ENCODE measurements at places on chromosomes 1 and 21.

DNA sequence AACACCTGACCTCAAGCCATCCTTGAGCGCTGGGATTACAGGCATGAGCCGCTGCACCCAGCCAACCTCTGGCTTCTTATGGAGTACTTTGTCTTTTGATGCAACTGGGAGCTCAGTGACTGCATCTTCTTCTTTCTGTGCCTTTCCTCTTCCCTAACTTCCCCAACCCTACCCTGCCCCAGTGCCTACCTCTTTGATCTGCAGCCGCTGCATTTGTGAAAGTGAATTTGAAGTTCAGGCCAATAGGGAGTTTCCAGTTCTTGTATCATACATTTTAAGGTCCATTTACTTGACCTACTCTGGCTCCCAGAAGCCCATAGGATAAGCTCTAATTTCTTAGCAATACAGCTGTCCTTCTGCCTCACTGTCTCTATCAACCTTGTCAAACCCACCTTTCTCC, 52.2 kb downstream of the KCNC4 start:
- H3K27ac ChIP-seq, result no peak overlapping the region
- peaks cover 11% of the 10 kb centered on the region for H3K27me3 ChIP-seq
- H3K36me3 ChIP-seq, result no peaks in the 10 kb centered on the region
- no peaks in the 10 kb centered on the region for H3K4me1 ChIP-seq

DNA sequence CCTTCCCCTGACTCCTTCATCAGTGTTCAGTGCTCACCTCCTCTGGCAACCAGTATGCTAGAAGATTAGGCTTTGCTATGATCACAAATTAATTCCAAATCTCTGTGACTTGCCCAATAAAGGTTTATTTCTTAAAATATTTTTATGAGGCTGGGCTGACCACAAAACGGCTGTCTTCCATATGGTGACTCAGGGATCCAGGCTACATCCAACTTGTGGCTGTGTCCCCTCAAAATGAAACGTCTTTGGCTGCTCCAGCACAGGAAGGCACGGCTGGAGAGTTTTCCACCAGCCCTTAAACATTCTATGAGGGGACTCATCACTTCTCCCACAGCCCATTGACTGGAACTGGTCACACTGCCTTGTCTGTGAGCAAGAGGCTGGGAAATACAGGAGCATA, 131.5 kb downstream of the HUNK start:
- DNase-seq, result no peak
- H3K27me3 ChIP-seq, result no peaks in the 10 kb centered on the region
- H3K4me3 ChIP-seq, result no peak overlapping the region
- H3K27ac ChIP-seq, result no peak overlapping the region

DNA sequence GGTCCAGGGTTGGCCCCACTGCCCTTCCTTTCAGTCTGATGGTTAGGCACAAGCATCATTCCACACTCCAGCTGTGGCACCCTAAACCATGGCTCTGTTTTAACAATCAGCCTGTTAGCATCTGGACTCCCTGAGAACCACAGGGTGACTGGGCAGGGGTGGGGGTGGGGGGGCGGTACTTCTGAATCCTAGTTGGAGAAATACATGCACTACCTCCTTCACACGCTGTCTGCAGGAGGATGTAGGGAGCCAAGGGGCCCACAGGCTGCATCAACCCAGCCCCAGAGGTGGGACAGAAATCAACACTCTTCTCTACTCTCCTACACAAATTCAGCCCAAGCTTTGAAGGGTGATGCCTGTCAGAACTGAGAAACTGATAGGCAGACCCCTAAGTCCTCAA, 23.8 kb downstream of the DDX20 start:
- no peak overlapping the region for H3K4me3 ChIP-seq
- H3K36me3 ChIP-seq, result no peaks in the 10 kb centered on the region
- peaks cover 14% of the 10 kb centered on the region for H3K27me3 ChIP-seq
- H3K4me1 ChIP-seq, result no peaks in the 10 kb centered on the region

- H3K4me3 ChIP-seq, result no peak overlapping the region
- DNase-seq, result no peak
- H3K36me3 ChIP-seq, result no peaks in the 10 kb centered on the region
These were observed 16.7 kb downstream of the RGS4 start for GRCh38 chr1:163085904-163086268.

- H3K36me3 ChIP-seq, result no peaks in the 10 kb centered on the region
- no peaks in the 10 kb centered on the region for H3K27me3 ChIP-seq
- no peak overlapping the region for H3K27ac ChIP-seq
- H3K4me3 ChIP-seq, result no peak overlapping the region
- DNase-seq, result no peak
These were observed 53.8 kb downstream of the PTGS2 start for GRCh38 chr1:186626356-186626932.

DNA sequence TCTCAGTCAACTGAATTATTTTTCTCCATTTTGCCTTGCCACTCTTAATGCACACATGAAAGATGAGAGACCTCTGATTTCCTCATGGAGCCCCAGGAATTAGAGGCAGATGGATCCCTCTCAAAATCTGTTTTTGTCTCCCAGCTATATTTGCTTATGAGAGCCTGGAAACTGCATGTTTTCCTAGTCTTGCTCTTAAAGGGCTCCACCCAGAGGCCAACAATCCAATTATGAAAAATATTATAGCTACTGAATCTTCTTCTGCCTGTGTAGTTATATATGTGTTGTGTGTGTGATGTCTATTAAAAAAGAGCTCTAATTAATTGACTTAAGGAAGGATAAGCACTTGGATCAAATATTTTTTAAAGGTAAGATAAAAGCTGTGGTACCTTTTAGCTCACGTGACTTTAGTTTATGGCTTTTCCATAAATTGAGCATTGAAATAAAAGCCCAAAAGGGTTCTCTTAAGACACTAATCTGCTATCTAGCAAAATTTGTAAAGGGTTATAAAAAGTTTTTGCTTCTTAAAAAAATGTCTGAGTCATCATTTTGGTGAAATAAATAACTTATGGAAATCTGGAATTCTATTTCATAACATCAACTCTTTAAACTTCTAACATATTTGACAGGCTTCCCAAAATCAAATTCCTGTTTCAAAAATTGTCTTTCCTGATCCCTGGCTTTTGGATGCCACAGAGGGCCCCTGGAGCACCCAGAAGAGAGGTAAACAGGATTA, 31.2 kb upstream of the TSPEAR start:
- no peaks in the 10 kb centered on the region for H3K4me1 ChIP-seq
- no peaks in the 10 kb centered on the region for H3K27me3 ChIP-seq
- H3K36me3 ChIP-seq, result no peaks in the 10 kb centered on the region
- no peak overlapping the region for H3K27ac ChIP-seq

GRCh38 chr1:9418851-9419250, 120.4 kb upstream of the SLC25A33 start:
- no peak overlapping the region for H3K4me3 ChIP-seq
- no peak overlapping the region for H3K27ac ChIP-seq
- no peak for DNase-seq
- peaks cover under 1% of the 10 kb centered on the region for H3K4me1 ChIP-seq
- no peaks in the 10 kb centered on the region for H3K36me3 ChIP-seq
- H3K27me3 ChIP-seq, result no peaks in the 10 kb centered on the region

DNA sequence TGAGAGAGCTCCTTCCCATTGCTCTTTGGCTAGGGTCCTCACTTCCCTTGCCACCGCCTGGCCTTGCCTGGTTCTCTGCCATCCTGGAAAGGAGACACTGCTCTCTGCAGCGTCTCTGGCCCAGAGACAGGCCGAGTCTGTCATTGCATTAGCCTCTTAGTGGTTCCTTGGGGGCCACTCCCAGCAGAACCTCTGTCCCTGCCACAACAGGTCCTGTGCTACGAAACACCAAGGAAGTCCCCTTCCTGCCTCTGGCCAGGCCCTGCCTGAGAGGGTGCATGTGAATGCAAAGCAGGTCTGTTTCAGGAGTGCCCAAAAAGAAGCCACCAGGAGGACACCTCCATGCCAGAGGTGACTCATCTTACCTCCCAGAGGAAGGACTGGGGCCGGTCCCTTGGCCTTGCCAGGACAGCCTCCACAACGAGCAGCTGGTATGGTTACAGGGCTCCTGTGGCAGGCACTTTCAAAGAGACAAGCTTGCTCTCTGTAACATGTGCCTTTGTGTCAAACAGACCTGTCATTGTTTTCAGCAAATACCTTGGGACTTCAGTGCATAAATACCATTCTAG, 59.6 kb downstream of the VPS26C start:
- H3K27me3 ChIP-seq, result no peaks in the 10 kb centered on the region
- no peak for DNase-seq
- H3K27ac ChIP-seq, result no peak overlapping the region
- no peaks in the 10 kb centered on the region for H3K4me1 ChIP-seq

GRCh38 chr1:99236756-99237155, 27.5 kb upstream of the PLPPR4 start:
- H3K36me3 ChIP-seq, result no peaks in the 10 kb centered on the region
- H3K27me3 ChIP-seq, result no peaks in the 10 kb centered on the region
- no peak overlapping the region for H3K4me3 ChIP-seq
- DNase-seq, result no peak
- no peaks in the 10 kb centered on the region for H3K4me1 ChIP-seq

DNA sequence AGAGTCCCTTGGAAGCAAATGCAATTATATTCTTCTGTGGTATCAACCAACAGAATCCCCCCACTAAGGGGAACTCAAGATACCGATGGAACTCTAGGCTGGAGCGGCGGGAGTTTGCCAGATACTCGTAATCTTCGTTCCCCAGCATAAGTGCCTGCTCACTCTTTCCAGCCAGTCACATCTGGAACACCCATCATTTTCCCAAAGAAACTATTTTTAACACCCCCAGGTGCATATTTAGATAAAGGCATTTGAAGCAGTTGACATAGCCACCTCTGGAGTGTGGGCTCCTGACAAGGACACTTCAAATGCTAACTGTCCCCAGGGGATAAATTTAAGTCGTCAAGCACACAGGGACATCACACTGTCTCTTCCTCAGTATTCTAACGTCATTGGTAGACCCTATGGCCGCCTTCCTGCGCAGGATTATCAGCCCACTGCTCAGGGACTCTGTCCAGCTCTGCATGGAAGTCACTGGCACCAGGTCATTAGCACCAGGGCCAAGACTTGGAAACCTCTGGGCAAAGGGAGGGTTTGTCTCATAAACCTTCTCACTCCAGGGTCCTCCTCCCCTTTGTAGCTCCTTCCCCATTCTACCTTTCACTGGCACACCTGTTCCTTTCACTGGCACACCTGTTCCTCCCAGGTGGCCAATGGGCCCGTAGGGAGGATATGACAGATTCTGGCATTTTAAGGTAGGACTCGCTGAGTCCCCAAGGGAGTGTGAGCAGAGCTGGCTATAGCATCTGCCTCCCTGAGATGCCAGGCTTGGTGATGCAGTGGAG, 48.8 kb downstream of the H3-3A start:
- no peak for DNase-seq
- H3K4me1 ChIP-seq, result peaks cover 11% of the 10 kb centered on the region
- H3K36me3 ChIP-seq, result no peaks in the 10 kb centered on the region
- H3K4me3 ChIP-seq, result peak overlapping the region; percentile 58

- no peaks in the 10 kb centered on the region for H3K4me1 ChIP-seq
- no peaks in the 10 kb centered on the region for H3K27me3 ChIP-seq
- no peak overlapping the region for H3K4me3 ChIP-seq
- no peak for DNase-seq
These were observed 75.5 kb upstream of the LRRC53 start for GRCh38 chr1:74587888-74588287.

GRCh38 chr21:33397717-33398116, 5.5 kb upstream of the IFNGR2 start:
- no peaks in the 10 kb centered on the region for H3K4me1 ChIP-seq
- DNase-seq, result no peak
- H3K4me3 ChIP-seq, result no peak overlapping the region
- H3K27ac ChIP-seq, result no peak overlapping the region

- H3K36me3 ChIP-seq, result no peaks in the 10 kb centered on the region
- H3K4me1 ChIP-seq, result peaks cover 2% of the 10 kb centered on the region
- peaks cover 83% of the 10 kb centered on the region for H3K27me3 ChIP-seq
These were observed at the start of gene POU3F1 for GRCh38 chr1:38046333-38046883. TSS of gene POU3F1 (minus strand) at chr1:38046793. CDS start at chr1:38046743, 50 bp downstream.

DNA sequence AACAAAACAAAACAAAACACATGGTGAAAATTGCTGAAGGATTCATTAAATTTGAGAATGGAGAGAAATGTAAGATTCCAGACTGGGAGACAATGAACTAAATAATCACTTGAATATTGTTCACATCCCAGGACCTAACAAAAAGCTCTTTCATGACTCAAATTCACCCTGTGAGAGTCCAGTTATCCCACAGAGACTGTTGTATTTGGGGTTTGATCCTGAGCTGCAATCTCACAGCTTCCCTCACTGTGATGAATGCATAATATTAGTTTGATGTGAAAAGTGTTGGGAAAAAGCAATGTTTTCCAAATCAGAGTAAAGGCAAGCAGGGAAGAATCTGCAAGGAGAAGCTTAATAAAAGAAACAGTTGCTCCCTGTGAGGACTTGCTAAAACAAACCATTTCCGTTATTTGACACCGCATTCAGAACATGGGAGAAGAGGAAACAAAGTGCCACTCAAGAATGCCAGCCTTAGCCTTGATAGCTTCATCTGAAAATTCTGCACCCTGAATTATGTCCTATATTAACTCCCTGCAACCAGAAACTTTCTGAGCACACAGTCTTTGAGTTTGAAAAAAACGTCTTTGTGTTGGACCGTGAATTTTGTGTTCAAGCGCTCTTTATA, 208.8 kb downstream of the DAB1 start:
- no peaks in the 10 kb centered on the region for H3K27me3 ChIP-seq
- H3K27ac ChIP-seq, result no peak overlapping the region
- H3K4me1 ChIP-seq, result no peaks in the 10 kb centered on the region
- DNase-seq, result no peak

GRCh38 chr1:89762386-89762778, 58.5 kb upstream of the LRRC8D start:
- H3K36me3 ChIP-seq, result no peaks in the 10 kb centered on the region
- H3K27ac ChIP-seq, result no peak overlapping the region
- peak overlapping the region; percentile 46 for H3K4me3 ChIP-seq
- DNase-seq, result no peak
- H3K4me1 ChIP-seq, result peaks cover 9% of the 10 kb centered on the region

GRCh38 chr1:107810291-107810951, 154.6 kb downstream of the VAV3 start:
- H3K27me3 ChIP-seq, result no peaks in the 10 kb centered on the region
- no peaks in the 10 kb centered on the region for H3K36me3 ChIP-seq
- H3K4me1 ChIP-seq, result no peaks in the 10 kb centered on the region
- H3K27ac ChIP-seq, result no peak overlapping the region
- no peak for DNase-seq

DNA sequence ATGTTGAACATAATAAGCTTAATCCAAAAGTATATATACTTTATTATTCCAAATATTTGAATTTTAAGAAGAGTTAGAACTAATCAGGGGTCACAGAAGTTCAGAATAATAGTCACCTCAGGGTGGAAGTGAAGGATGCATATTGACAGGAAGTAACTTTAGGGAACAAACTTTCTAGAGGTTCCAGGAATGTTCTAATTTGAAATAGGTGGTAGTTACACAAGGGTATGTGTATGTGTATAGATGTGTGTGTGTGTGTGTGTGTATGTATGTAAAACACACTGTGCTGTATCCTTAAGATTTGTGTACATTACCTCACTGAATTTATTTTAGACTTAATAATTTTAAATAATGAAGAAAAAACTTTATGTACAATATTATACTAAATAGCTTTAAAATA, 110.4 kb downstream of the ACBD6 start:
- H3K4me1 ChIP-seq, result no peaks in the 10 kb centered on the region
- no peak for DNase-seq
- H3K27me3 ChIP-seq, result no peaks in the 10 kb centered on the region
- no peak overlapping the region for H3K4me3 ChIP-seq
- no peak overlapping the region for H3K27ac ChIP-seq

All from large intestine (tissue), 12 donors.